WTC11 (cell line): ENCODE measurements at places on chromosomes 3 and 15.
A peak's percentile ranks its signal among the peaks of the same experiment; 100 is the strongest.

GRCh38 chr3:23438657-23439056, 235.5 kb downstream of the UBE2E2 start:
- no peak for DNase-seq

DNA sequence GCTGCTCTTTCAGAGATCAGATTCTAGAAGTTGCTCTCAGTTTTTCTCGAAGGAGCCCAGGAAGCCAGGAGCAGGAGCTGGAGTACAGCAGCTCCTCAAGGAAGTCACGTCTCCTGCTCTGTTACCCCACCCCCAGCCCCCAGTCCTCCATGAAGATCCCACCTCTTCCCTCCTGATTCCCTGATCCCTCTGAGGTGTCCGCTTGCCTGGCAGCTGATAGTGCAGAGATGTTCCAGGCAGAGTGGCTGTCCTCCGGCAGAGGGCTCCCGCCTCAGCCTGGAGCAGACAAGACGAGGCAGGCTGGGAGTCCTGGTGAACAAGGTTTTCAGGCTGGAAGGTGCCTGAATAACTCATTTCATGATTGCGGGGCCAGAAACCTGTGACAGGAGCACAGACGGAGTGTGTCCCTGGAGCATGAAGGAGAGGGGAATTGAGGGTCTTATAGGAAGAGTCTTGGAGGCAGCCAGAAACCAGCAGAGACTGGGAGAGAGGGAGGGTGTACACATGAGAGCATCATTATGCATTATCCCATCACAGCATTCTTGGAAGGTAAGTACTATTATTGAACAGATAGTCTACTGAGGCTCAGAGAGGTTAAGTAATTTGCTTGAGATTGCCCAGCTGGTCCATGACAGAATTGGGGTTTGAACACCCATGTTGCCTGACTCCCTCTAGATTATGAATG, 1.2 kb downstream of the HRH1 start:
- peak; percentile 70 for DNase-seq

GRCh38 chr3:151008699-151009098, 36.2 kb upstream of the CLRN1 start:
- DNase-seq = no peak

- no peak for DNase-seq
Observed at GRCh38 chr15:47955021-47955420, 165.8 kb upstream of the SLC24A5 start.

DNA sequence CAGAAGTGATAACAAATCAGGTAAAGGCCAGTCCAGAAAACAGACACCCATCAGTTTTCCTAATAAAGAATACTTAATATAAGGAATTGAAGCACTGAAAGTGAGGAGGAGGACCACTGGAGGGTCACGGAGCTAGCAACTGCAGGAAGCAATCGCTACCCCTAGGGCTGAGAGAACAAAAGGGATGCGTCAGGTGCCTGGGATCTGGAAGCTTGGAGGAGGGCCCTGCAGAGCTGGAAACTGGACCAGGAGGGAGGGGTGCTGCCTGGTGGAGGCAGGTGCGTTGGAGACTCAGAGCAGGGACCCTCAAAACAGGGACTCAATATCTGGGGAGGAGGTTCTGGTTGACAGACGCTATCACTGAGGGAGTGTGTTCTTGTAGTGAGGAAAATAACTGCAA, 308.1 kb upstream of the RASGRP1 start:
- DNase-seq = peak; percentile 37

DNA sequence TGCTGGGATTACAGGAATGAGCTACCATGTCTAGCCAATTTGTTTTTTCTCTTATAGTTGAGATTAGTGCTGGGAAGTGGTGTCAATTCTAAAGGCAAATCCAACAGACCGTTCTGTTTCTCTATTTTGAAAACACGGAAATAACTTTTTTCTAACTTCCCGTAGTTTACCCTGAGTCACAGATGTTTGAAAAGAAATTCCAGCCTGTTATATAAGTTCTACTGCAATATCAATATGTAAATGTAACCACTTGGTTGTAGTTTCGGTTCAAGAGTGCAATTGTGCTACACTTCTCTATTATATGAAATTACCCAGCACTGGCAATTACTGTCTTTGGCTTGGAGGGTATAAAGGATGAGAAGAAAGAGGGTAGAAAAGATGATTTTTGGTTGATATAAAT, 22.3 kb upstream of the GNB4 start:
- no peak for DNase-seq

DNA sequence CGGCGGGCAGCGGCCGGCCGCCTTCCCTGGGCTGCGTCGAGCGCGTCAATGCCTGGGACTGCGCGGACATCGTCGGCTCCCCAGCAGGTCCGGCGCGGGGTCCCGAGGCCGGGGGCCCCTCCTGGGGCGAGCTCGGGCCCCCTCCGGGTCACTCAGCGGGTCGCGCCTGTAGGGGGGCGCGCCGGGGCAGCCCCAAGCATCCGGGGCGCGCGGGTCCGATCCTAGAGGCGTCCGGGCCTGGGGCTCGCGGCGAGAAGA, 725 bp downstream of the TLE3 start:
- DNase-seq = no peak

GRCh38 chr3:194991338-194991654, 279.7 kb downstream of the XXYLT1 start:
- DNase-seq = no peak

GRCh38 chr15:91517491-91518200, 335.9 kb upstream of the SLCO3A1 start:
- DNase-seq = no peak

- no peak for DNase-seq
Observed at GRCh38 chr3:65864357-65864904, 174.3 kb downstream of the MAGI1 start.
